ENCODE measurements at places on chromosomes 5 and 9.

- DNase-seq = no peak
These were observed 574.7 kb downstream of the TLE4 start for GRCh38 chr9:80146466-80146865.

DNA sequence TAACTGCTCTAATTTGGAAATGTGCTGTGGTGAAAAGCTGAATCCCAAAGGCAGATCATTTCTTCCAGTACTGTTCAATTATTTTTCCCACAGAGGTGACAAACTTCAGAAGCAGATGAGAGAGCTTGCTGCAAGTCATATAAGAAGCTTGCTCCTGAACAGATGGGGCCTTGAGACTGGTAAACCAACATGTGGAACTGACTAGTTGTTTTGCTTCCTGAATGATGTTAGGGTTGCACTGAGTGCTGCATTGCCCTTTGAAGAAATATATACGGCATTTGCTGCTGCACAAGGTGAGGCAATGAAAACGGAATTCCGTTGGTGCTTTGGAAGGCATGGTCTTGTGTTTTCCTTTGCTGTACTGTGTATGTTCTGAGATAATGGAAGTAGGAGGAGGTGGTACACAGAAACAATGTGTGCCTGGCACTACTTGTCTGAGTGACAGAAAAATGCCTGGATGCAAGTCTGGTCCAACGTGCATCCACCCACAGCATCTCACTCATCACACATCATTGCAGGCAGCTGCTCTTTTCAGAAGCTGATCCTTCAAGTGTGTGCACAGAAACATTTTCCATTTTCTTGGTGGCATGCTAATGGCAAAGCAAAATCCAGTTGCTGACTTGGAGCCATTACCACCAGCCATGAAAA is 76.9 kb downstream of the ANKH start:
- no peak for DNase-seq

DNA sequence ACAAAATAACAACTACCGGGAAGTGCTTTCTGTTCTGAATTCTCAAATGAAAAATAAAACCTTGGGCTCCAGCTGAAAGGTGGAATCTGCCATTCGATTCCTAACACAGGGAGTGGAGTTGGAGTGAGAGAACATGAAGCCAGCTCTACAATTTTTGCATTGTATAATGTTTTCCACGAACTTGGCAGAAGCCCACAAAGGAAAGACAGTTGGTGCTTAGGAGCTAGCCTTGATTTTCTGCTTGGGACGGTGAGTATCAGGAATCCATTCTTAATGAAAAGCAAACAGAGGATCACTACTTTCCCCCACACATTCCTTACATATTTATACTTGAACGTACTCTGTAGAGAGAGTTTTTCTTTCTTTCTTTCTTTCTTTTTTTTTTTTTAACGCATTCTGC is 74.2 kb upstream of the FBXL7 start:
- DNase-seq = no peak

DNA sequence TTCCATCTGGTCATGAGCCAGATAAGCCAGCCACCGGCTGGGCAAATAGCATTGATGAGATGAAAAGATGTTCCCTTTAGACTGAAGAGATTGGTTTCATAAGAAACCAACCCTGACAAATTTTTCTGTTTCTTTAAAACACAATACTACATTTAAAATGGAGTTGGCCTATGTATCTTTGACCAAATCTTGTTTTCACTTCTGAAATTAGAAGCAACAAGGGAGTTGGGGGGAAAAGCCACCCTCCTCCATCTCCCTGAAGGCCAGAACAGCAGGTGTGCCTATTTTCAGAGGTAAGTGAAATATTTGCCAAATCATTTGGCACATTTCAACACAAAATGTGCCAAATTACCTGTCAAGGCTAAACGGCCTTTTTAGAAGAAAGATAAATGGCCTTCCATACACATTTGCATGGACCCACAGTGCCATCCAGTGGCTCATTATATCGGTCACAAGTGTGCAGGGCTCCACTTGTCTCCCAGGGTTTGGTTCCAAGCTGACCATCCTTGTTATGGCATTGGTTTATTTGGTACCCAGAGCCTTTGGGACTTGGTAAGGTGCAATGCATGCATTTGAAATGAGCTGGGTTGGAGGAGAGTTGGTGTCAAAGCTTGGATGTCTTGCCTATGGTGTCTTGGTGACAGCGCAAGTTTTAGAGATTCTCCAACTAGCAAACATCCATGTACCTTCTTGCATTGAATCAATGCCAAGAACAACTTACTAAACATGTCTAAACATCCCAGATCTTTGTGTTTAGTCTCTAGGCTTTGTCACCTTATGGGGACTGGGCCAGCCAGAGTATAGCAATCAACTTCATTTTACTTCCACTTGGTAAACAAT is 372.0 kb upstream of the KIF2A start:
- DNase-seq = no peak

DNA sequence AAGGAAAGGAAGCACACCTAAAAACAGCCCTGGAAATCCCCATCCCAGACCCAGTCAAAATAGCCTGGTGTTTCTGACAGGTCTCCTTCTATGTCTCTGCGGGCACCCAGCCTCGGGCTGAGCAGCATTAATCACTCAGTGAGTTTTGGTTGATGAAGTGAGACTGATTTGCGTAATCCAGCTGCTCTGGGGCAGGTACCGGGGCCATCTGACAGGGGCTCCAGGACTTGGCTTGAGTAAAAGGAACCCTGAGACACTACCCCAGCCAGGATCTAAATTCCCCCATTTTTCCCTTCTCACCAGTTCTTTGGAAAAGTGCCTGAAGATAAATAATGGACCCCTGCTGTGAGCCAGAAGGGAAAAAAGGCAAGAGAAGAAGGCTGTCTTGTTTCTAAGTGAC is 596 bp downstream of the SLC28A3 start:
- DNase-seq = no peak

- no peak for DNase-seq
These were observed 80.9 kb upstream of the ITGA1 start for GRCh38 chr5:52706775-52707174.

- no peak for DNase-seq
These were observed 98.4 kb downstream of the SCAMP1 start for GRCh38 chr5:78458843-78459242.
